ENCODE measurements at places on chromosomes 13 and 19.

DNA sequence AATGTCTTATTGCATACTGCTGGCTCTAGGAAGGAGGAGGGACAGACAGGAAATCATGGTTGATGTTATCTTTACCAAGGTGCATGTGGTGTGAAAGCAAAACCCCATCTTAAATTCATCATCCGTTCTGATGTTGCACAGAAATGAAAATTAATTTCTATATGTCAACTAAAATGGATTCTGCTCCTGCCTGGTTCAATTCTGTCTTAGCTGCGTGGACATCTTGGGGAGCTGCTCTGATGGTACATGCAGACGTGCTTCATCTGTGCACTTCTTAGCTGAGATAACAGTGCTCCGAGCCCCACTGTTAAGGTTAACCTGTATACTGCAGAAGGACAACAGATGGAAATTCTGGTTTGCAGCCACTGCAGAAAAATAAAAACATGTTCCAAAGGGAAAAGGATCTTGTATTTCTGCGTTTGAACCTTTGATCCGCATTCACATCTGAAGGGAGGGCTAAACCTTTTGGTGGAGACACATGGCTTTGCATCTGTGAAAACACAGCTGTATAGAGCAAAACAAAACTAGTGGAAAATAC is 155.6 kb downstream of the TM9SF2 start:
- no peak for DNase-seq

DNA sequence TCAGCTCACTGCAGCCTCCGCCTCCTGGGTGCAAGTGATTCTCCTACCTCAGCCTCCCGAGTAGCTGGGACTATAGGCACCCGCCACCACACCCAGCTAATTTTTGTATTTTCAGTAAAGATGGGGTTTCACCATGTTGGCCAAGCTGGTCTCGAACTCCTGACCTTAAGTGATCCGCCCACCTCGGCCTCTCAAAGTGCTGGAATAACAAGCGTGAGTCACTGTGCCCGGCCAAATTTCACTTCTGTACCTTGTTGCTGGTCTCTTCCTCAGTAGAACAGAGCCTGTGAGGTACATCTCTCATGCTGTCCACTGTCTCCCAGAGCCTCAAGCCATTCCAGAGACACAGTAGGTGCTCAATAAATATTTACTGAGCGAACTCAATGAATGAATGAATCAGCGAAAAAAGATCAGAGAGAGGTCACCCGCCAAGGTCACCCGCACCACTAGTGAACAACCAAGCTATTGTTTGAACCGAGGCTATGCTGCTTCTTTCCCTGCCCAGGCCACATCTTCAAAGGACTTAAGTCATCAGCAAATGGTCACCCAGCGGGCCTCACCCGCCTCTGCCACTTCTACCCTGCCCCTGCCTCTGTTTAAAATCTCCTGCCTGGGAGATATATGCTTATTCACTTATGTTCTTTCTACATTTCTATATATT is 9.3 kb downstream of the TMEM143 start:
- peak; percentile 34 for DNase-seq

- no peak for DNase-seq
Measured at GRCh38 chr19:43777163-43777695, 3.5 kb downstream of the KCNN4 start.

DNA sequence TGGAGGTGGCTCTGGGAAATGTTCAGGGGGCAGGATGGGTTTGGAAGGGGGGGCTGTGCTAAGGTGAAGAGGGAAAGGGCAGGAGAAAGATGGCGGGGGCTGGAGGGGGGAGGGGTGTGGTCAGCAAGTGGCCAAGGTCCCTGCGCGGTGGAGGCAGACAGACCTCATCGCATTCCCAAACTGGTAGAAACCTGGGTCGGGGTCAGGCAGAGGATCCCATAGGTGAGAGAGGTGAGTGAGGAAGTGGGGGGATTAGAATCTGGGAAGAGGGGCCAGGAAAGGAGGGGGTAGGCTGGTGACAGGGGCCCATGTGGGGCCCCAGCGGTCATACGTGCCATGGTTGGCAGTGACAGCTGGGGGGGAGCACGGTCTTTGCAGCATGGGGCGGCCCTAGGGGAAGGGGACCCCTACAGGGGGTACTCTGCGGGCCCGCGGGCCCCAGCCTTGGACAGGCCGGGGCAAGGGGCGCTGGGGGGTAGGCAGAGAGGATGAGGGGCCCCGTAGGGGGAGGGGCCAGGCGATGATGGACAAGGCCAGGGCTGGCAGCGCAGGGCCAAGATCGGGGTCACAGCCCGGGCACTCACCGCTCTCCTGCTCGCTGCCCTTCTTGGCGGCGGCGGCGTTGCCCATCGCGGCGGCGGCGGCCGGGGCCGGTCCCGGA is 514 bp downstream of the PRKACA start:
- DNase-seq = no peak

- no peak for DNase-seq
Measured at GRCh38 chr19:3167533-3168272, 10.9 kb upstream of the S1PR4 start.

- no peak for DNase-seq
Measured at GRCh38 chr19:46697204-46697960, 19.5 kb downstream of the PRKD2 start.

GRCh38 chr19:32018014-32018413 is 327.4 kb upstream of the ZNF507 start:
- no peak for DNase-seq

DNA sequence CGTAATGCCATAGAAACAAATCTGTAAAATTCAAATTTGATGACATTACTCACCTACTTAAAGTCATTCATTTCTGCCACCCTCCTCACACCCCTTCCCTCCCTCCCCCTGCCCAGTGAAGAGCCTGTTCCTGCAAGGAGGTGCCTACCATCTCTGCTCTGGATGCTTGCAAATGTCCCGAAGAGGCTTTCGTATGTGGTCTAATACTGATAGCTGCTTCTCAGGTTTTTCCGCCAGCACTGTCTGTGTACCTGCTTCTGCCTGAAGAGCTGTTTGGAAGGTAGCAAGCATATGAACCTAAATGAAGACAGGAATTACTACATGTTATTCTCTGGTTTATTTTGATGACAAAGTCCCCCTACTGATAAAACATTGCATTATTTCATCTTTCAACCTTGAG is 57.1 kb downstream of the GPALPP1 start:
- DNase-seq = no peak

GRCh38 chr13:103273825-103274224 is 207.6 kb upstream of the SLC10A2 start:
- no peak for DNase-seq

DNA sequence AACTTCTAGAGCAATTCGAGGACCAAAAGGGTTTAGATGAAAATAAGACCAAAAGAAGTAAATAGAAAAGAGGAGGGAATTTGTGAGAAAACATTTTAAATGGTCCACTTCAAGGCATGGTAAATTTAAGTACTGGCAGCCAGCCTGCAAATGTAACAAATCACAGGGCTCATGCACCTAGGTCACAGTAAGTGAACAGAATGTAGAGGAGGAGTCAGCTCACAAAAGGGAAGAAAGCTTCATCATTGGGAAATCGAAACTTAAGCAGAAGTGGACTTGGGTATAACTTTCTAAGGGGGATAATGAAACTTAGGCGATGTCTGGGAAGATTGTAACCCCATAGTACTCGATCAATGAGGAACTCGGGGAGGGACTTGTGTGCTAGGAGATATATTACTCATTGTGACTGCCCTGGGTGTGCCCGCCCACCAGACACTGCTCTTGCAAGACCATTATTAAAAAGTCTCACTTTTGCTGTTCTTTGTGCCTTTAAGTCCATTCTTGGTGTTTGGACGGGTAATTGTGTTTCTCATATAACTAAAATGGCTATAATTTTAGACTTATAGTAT is 1053.6 kb upstream of the MIR17HG start:
- no peak for DNase-seq

- no peak for DNase-seq
Measured at GRCh38 chr19:19485161-19485997, 30.0 kb downstream of the TSSK6 start.

GRCh38 chr19:55173714-55174409 is 6.2 kb downstream of the SYT5 start:
- no peak for DNase-seq

DNA sequence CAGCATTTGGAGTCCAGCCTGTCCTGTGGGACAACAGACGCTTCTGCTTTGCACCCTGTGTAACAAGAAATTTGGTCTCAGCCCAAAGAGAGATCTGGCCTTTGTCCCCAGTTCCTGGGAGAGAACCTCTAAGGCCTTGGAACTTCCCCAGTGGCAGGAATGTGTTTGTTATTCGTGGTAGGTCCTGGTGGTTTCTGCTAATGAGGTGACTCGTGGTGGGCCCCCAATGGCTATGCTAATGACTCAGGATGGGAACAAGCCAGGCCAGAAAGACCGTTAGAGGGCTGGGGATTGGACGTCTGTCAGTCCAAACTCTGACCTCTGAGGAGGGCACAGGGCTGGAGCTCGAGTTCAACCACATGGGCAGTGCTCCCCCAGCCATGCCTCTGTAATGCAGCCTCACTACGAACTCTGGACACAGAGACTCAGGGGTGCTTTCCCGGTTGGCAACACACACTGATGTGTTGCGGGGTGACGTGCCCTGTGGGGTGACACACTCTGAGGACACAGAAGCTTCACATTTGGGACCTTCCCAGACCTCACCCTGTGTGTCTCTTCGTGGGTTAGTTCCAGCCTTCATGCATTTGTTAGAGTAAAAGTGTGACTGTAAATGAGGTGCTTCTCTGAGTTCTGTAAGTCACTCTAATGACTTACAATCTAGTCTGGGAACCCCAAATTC is 38.9 kb downstream of the TEX29 start:
- DNase-seq = no peak

- DNase-seq = no peak
Measured at GRCh38 chr19:18612051-18612771, 459 bp upstream of the TMEM59L start.

GRCh38 chr19:5354403-5354802 is 13.8 kb upstream of the PTPRS start:
- no peak for DNase-seq

Measured in LoVo (cell line).